ENCODE measurements at places on chromosomes 2 and 18.

DNA sequence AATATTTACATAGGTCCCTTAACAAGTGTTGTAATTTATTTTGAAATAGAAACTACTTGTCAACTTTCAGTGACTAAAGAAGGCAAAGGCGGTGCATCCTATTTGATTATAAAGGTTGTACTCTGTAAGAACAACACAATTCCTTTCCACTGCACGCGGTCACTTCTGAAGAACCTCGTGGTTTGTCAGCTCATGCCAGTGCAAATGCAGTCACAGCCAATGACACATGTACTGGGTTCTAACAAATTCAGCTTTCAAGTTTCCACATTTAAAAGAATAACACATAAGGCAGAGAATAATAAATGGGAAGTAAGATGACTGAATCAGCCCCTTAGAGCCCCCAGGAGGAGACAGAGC lies 39.7 kb downstream of the CYB5A start:
- DNase-seq: no peak

DNA sequence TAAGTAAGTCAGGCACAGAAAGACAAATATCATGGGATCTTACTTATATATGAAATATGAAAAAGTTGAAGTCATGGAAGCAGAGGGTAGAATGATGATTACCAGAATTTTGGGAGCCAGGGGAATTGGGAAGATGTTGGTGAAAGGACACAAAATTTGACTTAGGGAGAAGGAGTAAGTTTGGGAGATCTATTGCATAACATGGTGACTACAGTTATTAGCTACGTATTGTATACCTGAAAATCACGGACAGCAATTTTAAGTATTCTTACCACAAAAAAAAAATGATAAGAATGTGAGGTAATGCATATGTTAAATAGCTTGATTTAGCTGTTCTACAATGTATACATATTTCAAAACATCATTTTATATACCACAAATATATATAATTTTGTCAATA lies 94.2 kb upstream of the COL5A2 start:
- no peak for DNase-seq

GRCh38 chr2:177754492-177754873 lies 318.1 kb downstream of the PDE11A start:
- no peak for DNase-seq

GRCh38 chr18:12041561-12041960 lies 52.1 kb upstream of the ANKRD62 start:
- no peak for DNase-seq

DNA sequence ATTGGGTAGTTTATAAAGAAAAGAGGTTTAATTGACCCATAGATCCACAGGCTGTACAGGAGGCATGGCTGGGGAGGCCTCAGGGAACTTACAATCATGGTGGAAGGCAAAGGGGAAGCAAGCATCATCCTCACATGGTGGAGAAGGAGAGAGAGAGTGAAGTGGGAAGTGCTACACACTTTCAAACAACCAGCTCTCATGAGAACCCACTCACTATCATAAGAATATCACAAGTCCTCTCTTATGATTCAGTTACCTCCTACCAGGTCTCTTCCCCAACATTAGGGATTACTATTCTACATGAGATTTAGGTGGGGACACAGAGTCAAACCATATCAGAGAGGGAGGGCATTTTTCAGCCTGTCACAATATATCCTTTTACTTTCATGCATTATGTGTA lies 22.7 kb upstream of the DOCK10 start:
- DNase-seq: no peak

DNA sequence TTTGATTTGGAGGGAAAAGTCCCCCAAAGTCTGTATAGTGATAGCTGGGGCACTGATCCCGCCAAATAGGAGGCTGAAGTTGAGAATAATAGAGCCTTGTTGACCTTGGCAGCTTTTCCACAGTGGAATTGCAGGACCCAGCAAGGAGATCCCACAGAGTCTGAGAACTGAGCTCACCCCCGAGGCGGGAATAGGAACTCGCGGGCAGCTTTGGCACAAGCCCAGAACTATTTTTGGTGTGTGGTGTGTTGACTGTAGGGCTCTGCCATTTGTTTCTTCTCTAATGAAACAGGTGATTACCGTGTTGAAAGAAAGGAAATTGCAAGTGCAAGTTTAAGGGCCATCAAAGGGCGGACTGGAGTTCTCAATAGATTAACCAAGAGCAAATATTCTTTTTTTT lies 34.0 kb downstream of the SH3RF3 start:
- DNase-seq: no peak

DNA sequence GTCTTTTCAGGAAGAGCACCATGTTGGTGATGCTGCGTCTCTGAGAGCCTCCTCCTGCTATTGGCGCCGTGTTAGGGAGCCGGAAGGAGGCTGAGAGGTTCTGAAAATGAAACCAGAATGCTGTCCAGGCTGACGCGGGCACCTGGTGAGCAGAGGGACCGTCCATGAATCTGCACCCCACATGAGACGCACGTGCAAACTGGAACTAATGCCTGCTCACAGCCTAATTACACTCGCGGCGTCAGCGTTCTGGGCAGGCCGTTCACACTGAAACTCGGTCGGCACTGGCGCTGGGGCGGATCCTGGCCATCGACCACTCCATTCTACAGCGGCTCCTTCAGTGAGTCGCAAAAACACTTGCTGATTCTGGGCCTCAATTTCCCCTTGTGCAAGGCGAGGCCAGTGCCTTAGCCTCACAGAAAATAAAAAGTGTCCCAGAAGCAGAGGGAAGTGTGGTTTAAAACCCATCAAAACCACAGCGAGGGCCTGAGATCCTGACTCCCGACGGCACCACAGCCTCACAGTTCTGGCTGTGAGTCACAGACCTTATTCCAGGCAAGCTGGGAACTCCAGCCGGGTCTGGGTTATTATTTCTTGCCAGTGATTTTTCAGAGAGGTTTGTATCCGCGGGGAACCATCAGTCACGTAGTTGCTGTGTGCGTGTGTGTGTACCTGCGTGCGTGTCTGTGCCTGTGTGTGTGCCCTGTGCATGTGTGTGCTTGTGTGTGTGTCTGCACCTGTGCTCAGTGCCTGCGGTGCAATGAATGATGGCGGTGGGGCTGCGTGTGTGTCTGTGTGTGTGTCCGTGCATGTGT lies 49.1 kb upstream of the CTDP1 start:
- DNase-seq: no peak

GRCh38 chr2:241465543-241465942 lies 42.8 kb downstream of the STK25 start:
- no peak for DNase-seq

Measured in stimulated activated CD8-positive, alpha-beta memory T cell treated with anti-CD3 and anti-CD28 coated beads, Interleukin-7, amount 100 ng/mL, for 24 hours (primary cell).